ENCODE measurements at places on chromosomes 13 and 19. TPM values are rescaled to one million over a fixed set of nuclear protein-coding genes. Genes with fewer than 3 reads are reported as not detected.

GRCh38 chr13:113147206-113147605, 11.2 kb upstream of the PROZ start:
- no peak for DNase-seq
- no peak overlapping the region for H3K27ac ChIP-seq
- H3K4me1 ChIP-seq: peaks cover 3% of the 10 kb centered on the region
- peaks cover 8% of the 10 kb centered on the region for H3K27me3 ChIP-seq

DNA sequence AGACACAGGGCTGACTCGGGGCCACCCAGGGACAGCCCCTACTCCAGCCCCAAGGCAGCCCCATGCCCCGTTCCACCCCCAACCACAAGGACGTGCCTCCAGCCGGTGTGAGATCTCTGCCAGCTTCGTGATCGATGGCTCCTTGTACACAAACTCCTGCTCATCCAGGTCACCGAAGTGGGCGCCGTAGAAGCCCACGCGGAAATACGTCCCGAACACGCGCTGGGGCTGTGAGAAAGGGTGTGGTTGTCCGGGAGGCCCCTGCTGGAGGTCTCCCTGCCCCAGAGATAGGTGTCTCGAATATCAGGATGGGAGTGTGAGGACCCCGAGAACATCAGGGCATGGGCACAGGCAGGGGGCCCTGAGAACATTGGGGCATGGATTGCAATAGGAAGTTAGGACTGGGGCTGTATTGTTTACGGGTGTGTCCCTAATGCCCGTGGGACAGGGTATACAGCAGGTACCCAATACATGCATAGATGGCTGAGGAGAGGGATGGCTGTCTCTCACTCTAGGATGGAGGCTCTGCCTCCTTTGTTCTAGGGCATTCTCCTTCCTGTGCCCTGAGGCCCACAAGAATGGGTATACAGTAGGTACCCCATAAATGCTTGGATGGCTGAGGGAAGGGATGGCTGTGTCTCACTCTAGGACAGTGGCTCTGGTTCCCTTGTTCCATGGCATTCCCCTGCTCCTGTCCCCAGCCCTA, 5.3 kb upstream of the KANK2 start:
- H3K27me3 ChIP-seq: peaks cover 3% of the 10 kb centered on the region
- peak overlapping the region; percentile 97 for H3K27ac ChIP-seq
- peaks cover 36% of the 10 kb centered on the region for H3K4me1 ChIP-seq
- no peak for DNase-seq

DNA sequence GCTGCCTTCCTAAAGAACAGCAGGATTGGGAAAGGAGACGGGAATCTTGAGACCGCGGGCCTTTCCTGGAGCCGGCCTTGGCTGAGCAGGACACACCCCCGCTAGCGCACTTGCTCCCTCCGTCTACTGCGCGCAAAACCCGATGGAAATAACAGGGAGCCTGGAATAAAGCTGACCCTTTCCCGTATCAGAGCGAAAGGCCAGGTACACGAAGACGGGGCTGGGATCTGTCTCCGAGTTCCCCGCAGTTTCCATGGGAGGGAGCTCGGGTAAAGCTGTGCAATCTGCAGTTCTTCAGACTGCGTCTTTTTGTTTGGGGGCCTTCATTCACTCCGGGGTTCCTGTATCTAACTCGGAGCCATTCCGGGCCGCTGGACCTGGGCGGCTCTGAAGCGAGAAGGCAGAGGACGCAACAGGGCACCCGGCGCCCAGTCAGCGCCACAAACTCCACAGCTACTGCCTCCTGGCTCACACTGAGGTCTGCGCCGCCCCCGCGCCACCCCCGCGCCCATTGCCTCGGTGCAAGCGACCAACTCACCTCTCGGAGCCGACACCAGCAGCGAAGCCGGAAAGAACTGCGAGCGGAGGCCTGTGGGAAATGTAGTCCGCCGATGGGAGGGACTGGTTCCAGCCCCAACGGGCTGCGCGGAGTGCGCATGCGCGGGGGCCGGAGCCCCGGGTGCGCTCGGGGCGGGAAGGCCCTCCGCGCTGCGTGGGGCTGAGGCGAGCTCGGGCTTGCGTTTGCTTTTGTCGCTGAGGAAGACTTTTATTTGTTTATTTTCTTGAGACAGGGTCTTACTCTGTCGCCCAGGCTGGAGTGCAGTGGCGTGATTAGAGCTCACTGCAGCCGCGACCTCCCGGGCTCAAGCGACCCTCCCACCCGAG, at the start of gene ZFP14:
ZFP14 (minus strand) TSS at position 577 of the 885 bp plus-strand sequence. CDS start 11,309 bp downstream, outside the sequence.
- peak within 1 kb of the TSS; percentile 89 for H3K4me3 ChIP-seq
- DNase-seq: peak; percentile 86
- H3K27ac ChIP-seq: peak within 1 kb of the TSS; percentile 56
- H3K27me3 ChIP-seq: peaks cover 3% of the 10 kb centered on the region
- peaks cover 11% of the 10 kb centered on the region for H3K4me1 ChIP-seq

- H3K4me3 ChIP-seq: no peak overlapping the region
- no peak overlapping the region for H3K27ac ChIP-seq
- DNase-seq: no peak
- H3K4me1 ChIP-seq: peaks cover 16% of the 10 kb centered on the region
Measured at GRCh38 chr13:66492479-66492878, 737.7 kb downstream of the PCDH9 start.

- H3K4me3 ChIP-seq: no peak overlapping the region
- no peak for DNase-seq
- peaks cover 17% of the 10 kb centered on the region for H3K27me3 ChIP-seq
- H3K4me1 ChIP-seq: no peaks in the 10 kb centered on the region
Measured at GRCh38 chr13:26517936-26518335, 39.5 kb upstream of the WASF3 start.

GRCh38 chr19:39406656-39407409, at the start of gene ZFP36:
TSS of gene ZFP36 (plus strand) at chr19:39406847. CDS start at chr19:39406905, 58 bp downstream.
- H3K4me1 ChIP-seq: peaks cover 57% of the 10 kb centered on the region
- H3K36me3 ChIP-seq: peaks cover 21% of the 10 kb centered on the region
- peaks cover 49% of the 10 kb centered on the region for H3K27me3 ChIP-seq

GRCh38 chr19:4066176-4066606, 508 bp downstream of the ZBTB7A start:
- peak overlapping the region; percentile 47 for H3K4me3 ChIP-seq
- H3K36me3 ChIP-seq: no peaks in the 10 kb centered on the region
- peaks cover 11% of the 10 kb centered on the region for H3K4me1 ChIP-seq
- peaks cover 2% of the 10 kb centered on the region for H3K27me3 ChIP-seq

- H3K27ac ChIP-seq: no peak overlapping the region
- H3K27me3 ChIP-seq: no peaks in the 10 kb centered on the region
- H3K4me3 ChIP-seq: no peak overlapping the region
- DNase-seq: no peak
- peaks cover 5% of the 10 kb centered on the region for H3K36me3 ChIP-seq
Measured at GRCh38 chr19:34189917-34190425, 17.7 kb downstream of the LSM14A start.

GRCh38 chr13:70255406-70255991, 147.2 kb upstream of the KLHL1 start:
- no peaks in the 10 kb centered on the region for H3K36me3 ChIP-seq
- DNase-seq: no peak
- no peaks in the 10 kb centered on the region for H3K27me3 ChIP-seq
- H3K4me1 ChIP-seq: no peaks in the 10 kb centered on the region
- H3K4me3 ChIP-seq: no peak overlapping the region

The ZNF155 gene
- 6.6 TPM for total RNA-seq

The LGALS7B gene
- not detected for total RNA-seq

The CATSPERD gene
- total RNA-seq: not detected

The IFT88 gene
- 7.0 TPM for total RNA-seq

The ZSCAN4 gene
- not detected for total RNA-seq

Data from HFFc6 (cell line).